MCF 10A (cell line): ENCODE measurements at places on chromosomes 16 and 17.

GRCh38 chr17:42530952-42531454 is 5.0 kb upstream of the NAGLU start:
- DNase-seq: no peak

DNA sequence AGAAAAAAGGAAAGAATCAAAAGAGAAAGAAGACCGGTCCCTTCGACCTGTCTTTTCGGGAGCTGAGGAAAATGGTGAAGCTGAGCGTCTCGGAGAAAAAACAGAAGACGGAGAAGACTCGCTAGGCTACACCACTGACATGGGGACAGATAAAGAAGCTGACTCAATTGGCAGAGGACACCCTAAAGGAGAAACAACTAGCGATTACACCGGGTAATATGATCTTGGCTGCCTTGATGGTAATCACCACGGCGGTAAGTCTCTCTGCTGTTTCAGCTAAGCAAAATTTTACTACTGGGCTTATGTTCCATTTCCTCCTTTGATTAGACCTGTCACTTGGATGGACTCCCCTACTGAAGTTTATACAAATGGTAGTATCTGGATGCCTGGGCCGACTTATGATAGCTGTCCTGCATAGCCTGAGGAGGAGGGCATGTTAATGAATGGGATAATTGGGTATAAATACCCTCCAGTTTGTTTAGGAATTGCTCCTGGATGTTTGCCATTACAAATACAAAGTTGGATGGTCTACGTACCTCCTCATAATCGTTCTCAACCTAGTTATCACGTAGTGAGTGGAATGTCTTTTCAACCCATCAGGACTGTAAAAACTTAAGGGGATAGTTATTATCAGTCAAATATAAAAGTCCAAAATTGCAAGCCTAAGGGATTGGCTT is 24.1 kb downstream of the ALOX15B start:
- no peak for DNase-seq

DNA sequence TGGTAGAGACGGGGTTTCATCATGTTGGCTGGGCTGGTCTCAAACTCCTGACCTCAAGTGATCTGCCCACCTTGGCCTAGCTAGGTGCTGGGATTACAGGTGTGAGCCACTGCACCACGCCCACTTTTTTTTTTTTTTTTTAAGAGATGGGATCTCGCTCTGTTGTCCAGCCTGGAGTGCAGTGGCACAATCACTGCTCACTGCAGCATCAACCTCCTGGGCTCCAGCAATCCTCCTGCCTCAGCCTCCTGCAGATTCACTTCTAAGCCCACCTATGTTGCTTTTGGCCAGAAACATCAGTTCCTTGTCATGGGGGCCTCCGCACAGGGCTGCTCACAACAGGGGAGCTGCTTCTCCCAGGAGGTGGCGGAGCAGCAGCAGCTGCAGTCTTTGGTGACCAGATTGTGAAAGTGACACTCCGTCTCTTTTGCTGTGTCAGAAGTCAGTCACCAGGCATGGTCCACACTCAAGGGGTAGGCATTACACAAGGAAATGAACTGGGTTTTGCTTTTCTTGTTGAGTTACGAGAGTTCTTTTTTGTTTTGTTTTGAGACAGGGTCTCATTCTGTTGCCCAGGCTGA is 4.5 kb upstream of the NME4 start:
- no peak for DNase-seq

DNA sequence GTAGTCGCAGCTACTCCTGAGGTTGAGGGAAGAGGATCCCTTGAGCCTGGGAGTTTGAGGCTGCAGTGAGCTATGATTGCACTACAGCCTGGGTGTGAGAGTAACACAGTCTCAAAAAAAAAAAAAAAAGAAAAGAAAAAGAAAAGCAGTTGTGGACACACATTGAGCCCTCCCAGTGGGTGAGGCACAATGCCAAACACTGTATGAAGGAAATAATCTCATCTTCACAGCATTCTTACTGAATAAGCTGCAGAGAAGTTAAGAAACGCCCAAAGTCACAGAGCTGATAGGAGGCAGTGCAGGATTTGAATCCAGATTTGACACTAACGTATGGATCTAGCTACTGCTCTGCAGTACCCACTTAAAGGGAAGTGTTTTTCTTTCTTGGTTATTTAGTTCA is 5.9 kb upstream of the LYZL6 start:
- no peak for DNase-seq

DNA sequence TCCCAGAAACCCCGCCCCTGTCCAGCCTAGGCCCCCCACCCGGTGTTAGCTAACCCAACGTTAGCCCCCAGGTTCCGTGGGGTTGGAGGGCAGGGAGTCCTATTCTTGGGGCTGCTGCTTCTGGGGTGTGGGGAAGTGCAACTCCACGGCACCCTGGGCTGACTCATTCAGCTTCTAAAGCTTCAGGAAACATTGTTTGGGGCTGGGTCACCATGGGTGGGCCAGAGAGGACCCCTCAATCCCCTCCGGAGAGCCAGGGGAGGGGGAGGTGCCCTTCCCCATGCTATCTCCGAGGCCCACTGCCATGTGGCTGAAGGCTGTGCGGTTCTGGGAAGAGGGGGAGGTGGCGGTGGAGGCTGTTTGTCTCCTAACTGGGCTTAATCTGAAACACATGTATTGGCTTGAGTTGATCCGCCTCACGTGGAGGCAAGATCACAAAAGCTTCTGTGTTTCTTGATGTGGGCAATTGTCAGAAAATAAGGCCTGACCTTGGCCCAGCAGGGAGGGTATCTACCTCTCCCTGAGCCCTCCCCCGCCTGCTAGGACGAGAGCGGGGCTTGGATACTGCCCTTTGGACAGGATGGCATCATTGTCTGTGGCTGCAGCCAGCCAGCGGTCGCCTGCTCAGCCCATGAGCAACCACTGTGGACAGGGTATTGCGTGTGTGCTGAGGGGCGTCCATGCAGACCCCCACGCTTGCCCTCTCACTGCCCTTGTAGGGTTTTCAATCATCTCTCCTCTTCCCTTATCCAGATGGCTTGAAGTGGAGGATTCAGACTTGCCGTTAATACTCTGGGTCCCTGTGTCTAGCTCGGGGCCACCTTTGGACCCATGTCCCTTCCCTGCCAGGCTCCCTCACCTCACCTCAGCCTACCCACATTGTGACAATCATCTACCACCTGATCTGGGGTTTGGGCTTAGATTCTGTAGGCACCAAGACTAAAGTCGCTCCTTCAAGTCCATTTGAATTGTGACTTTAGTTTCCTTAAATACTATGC is 1.3 kb downstream of the SERPINF1 start:
- no peak for DNase-seq

- DNase-seq: no peak
Observed at GRCh38 chr16:57672416-57672815, 4.3 kb downstream of the ADGRG3 start.
